T-helper 22 cell (primary cell): ENCODE measurements at places on chromosomes 6 and 20.
A peak's percentile ranks its signal among the peaks of the same experiment; 100 is the strongest.

DNA sequence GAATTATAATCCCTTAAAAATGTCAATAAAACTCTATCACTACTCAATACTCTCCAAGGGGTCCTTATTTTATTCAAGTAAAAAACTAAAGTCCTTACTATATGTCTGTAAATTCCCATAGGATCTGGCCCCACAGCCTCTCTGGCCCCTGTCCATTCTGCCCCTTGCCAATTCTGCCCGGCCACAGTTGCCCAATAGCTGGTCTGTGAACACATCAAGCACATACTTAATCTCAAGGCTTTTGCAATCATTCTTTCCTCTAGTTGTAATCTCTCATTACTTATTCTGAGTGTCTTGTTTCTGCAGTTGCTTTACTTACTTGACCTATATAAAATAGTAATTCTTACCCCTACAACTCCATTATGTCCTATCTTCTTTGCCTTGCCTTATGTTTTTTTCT, 22.5 kb upstream of the GFRAL start:
- no peak for DNase-seq

DNA sequence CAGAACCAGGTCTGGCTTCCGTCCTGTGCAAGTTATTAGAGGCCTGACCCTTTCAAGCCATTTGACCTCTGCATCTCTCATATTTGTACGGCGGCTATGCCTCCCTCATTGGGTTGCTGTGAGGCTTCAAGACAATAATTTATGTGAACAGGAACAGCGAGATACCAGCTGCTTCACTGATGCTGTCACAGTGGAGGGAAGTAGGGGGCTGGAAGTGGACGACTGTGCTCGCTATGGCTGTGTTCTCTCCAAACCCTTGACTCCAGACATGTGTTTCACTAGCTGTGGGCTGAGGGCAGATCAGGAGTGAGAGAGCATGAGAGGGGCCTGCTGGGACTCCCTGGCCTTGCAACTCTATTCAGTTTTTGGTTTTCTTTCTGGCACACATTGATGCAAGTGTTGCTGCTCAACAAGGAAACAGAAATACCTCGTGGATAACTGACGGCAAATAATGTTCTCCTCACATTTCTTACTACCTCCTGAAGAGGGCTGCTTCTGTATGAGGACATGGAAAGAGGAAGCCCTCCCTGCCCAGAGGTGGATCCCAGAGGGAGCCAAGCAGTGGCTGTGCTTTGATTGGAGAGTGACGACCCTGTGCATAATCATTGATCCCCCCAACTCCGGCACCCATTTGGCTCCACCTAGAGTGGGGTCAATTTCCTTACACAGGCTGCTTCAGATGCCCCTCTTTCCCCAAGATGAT, 34.7 kb upstream of the SCP2D1 start:
- no peak for DNase-seq

DNA sequence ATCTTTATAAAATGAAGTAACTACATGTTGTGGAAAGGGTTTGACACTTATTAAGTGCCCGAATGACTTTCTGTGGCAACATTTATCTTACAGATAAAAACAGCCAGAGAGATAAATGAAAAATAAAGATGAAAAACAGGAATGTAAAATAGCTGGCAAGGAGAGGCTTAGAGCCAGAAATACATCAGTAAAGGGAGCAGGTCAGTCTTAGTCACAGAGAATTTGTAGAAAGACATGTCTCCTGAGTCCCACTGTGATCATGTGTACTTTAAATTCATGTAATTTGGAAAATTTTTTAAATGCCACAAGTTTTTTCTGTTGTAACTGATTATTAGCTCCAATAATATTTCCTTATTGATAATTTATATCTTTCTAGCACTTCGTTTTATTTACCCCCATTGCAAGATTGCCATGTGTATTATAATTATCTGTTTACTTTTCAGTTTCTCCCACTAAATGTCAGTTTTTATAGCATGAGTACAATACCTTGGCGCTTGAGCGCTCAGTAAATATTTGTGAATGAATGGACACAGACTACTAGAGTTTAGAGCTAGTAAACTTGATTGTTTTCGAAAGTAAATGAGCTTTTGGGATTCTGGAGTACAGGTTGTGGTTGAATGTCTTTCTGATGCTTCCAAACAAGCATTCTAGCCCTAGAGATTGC, 15.2 kb downstream of the TAB2 start:
- DNase-seq: no peak

DNA sequence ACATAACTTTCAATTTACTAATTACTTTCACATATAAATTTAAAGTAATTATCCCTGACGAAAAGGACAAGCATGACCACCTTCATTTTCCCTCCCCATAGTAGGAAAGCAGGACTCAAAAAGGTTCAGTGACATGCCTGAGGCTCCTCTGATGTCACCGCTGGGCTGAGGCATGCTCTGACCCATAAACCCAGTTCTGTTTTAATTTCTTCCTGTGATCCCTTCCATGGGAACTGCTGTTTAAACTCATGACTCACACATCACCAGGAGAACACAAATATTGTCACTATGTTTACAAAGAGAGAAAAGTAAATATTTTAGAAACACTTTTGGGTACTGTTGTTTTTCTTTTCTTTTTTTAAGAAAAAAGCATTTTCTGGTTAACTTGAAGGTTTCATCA, 38.0 kb upstream of the NR2E1 start:
- no peak for DNase-seq

- no peak for DNase-seq
Measured at GRCh38 chr6:83868639-83869038, 9.2 kb downstream of the CYB5R4 start.

- peak; percentile 7 for DNase-seq
Measured at GRCh38 chr20:3203315-3204123, 963 bp downstream of the DDRGK1 start.

DNA sequence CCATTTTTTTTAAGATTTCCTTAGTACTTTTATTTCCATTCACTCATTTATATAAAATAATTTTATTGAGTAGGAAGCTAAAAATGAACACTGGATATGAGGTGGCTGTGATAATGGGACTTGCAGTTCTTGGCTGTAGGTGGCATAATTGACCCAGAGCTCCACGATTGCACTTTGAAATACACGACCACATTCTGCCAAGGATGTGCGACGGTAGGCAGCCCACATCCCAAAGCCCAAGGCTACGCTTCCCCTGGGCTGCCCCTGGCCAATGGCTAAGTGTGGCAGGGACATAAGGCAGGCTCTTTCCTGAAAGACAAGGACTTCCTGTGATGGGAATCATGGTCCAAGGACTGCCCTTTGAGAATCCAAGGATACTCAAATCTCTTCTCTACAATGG, 43.7 kb upstream of the ADTRP start:
- no peak for DNase-seq
